Activated T-helper 17 cell treated with anti-CD3 and anti-CD28 coated beads, Interleukin-2, amount 50 U/mL, for 72 hours (primary cell): ENCODE measurements at places on chromosomes 2 and 18. TPM values are rescaled to one million over a fixed set of nuclear protein-coding genes. Genes with fewer than 3 reads are reported as not detected.

- ATAC-seq: no peak
Observed at GRCh38 chr18:23816021-23816420, 126.8 kb downstream of the LAMA3 start.

- ATAC-seq: no peak
Observed at GRCh38 chr18:6629635-6630140, 99.8 kb upstream of the ARHGAP28 start.

DNA sequence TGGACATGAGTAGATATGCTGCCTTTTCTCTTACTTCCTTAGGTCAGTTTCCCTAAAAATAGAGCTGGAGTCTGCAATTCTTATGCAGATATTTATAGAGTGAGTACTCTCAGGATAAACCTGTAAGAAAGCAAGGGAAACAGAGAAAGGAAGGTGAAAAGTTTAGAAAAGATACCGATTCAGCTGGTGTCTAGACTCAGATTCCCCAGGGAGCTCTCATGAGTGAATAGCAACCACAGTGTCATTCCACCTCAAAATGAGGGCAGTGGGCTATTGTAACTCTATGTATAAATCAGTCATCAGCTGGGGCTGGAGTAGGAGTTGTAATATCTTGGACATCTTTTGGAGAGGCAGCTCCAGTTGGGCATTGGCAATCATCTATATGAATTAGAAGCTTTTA is 1485.1 kb upstream of the TMEFF2 start:
- no peak for ATAC-seq

DNA sequence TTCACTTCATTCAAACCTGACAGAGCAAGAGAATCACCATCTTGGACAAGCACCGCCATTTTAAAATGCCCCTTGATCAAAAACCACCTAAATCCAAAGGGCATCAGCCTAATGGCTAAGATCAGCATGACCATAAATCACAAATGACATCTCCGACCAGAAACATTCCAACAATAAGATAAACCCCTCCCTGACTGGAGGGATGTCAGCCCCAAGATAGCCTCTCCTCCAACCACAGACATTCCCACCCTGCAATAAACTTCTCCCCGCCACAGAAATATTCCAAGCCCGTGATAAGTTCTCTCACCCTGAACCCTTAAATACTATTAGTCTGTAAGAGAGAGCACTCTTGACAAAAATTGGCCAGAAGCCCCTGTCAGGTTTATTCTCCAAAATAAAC is 21.6 kb upstream of the LYPD1 start:
- ATAC-seq: no peak

- no peak for ATAC-seq
Observed at GRCh38 chr2:65608916-65609315, 176.5 kb upstream of the SPRED2 start.

- ATAC-seq: no peak
Observed at GRCh38 chr2:163775304-163775703, 39.5 kb upstream of the FIGN start.

- ATAC-seq: no peak
Observed at GRCh38 chr2:173064151-173064805, 11.4 kb upstream of the MAP3K20 start.

Gene KIAA2012
- not detected for total RNA-seq

Gene CPS1
- 1.3 TPM for total RNA-seq

Gene FAM110C
- total RNA-seq: 2.2 TPM
